ENCODE measurements at places on chromosomes 7 and 10. TPM values are rescaled to one million over a fixed set of nuclear protein-coding genes. Genes with fewer than 3 reads are reported as not detected.

DNA sequence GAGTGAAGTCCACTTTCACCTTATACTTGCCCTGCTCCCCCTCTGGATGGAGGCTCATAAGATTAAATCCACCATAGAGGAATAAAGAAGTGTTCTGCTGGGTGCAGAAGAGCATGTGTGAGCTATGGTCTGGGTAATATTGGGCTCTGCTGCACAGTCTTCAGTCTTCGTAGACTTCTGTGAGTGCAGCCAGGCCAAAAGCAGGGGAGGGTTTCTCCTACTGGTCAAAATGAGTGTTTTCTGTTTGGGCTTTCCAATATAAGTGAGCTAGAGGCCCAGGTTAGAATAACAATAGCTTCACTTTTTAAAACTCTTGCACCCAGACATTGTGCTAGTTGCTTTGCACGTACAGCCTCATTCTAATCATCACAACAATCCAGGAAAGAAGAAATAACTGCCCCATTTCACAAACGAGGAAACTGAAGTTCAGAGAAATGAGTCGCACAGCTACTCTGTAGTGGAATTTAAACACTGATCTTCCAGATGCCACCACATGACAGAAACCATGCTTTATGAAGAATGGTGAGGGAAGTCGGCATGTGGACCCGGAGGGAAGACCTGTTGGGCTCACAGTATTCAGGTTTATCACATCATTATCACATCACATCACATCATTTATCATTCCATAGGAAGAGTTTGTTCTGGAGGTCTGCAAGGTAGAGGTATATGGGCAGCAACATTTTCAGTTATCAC, 23.8 kb upstream of the MSMB start:
- no peak for DNase-seq
- H3K27me3 ChIP-seq: peaks cover 11% of the 10 kb centered on the region
- H3K36me3 ChIP-seq: no peaks in the 10 kb centered on the region
- no peak overlapping the region for H3K27ac ChIP-seq
- peaks cover 14% of the 10 kb centered on the region for H3K4me1 ChIP-seq
- no peak overlapping the region for H3K4me3 ChIP-seq

Gene DNAH11
- total RNA-seq: 0.45 TPM

DNA sequence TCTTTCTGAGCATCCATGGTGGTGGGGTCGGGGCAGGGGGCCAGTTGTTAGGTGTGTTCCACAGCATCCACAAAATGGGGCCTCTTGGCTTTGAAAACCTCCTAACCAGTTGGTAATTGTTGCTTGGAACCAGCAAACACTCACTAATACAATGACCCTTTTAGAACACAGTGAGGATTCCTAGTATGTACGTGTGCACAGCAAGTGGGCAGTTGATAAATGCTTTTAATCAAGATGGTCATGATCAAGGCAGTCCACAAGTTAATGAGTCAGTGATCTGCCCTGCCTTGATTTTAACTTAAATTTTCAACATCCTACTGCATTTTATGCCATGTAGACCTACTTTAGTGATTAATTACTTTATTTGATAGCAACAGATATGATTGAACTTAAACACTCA, 103.1 kb downstream of the ETV1 start:
- H3K27ac ChIP-seq: no peak overlapping the region
- no peaks in the 10 kb centered on the region for H3K36me3 ChIP-seq
- H3K27me3 ChIP-seq: no peaks in the 10 kb centered on the region
- no peak for DNase-seq
- H3K4me1 ChIP-seq: no peaks in the 10 kb centered on the region

DNA sequence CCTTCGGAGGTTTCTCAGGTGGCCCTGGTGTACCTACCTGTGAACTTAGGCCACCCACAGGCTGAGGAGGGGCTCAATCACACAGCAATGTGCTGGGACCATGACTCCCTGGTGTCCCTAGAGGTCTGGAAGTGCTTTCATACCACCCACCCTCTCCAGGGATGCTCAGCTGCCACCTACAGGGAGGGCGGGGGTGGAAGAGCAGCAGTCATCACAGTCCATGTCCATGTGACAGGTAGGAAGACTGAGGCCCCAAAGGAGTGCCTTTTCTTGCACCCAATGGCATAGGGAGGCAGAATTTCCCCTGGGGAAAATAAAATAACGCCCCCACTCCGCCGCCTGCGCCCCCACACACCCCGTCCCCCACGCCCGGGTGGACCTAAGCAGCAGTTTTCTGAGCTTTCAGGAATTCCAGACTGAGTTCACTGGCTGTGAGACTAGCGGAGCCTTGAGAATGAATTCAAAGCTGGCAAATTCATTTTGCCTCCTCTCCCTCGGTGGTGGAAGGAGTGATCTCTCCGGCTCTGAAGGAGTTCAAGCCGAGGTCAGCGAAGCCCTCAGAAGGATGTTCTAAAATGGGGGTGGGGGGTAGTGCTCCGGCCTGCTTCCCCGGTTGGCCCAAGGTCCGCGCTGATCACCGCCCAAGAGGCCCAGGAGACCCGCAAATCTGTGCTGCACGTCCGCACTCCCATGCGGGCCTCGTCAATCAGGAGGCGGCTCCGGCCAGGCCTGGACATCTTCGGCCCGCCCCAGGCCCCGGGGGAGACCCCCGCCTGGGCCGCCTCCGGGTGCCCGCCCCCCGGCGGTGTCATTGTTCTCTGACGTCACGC, 2.1 kb upstream of the ZMIZ1 start:
- no peaks in the 10 kb centered on the region for H3K36me3 ChIP-seq
- no peak overlapping the region for H3K27ac ChIP-seq
- H3K4me3 ChIP-seq: peak overlapping the region; percentile 86

DNA sequence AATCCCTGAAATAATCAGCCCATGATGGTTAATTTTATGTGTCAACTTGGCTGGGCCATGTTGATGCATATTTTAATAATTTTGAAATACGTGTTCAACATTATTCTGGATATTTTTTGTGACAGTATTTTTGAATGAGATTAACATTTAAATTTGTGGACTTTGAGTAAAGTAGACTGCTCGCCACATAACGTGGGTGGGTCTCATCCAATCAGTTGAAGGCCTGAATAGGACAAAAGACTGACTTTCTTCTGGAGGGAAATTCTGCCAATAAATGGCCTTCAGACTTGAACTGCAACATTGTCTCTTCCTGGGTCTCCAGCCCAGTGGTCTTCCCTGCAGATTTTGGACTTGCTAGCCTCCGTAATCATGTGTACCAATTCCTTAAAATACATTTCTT, 53.6 kb upstream of the BICC1 start:
- DNase-seq: no peak
- no peaks in the 10 kb centered on the region for H3K4me1 ChIP-seq
- H3K4me3 ChIP-seq: no peak overlapping the region
- H3K27ac ChIP-seq: no peak overlapping the region
- H3K27me3 ChIP-seq: peaks cover 3% of the 10 kb centered on the region

Gene CEP55
- total RNA-seq: 45.7 TPM

GRCh38 chr10:76085002-76085816, 653.8 kb downstream of the LRMDA start:
- H3K4me1 ChIP-seq: no peaks in the 10 kb centered on the region
- H3K4me3 ChIP-seq: no peak overlapping the region
- peaks cover 21% of the 10 kb centered on the region for H3K27me3 ChIP-seq

DNA sequence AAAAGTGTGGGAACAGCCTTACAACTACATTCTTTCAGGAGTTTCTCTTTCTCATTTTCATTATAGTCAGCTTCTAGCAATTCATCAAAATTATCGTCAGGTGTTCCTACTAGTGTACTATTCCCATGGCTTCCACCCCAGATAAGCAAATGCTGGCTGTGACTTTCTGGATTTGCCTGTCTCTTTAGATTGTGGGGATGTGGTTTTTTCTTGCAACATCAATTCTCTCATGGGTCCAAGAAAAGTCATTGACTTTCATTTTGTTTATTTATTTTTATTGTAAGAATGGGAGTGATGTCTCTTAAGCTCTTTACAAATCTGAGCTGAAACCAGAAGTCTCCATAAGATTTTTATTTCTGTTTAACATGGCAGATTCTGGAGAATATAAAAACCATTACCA, 349.7 kb upstream of the SEMA3C start:
- no peaks in the 10 kb centered on the region for H3K27me3 ChIP-seq
- H3K36me3 ChIP-seq: no peaks in the 10 kb centered on the region
- H3K27ac ChIP-seq: no peak overlapping the region
- DNase-seq: no peak
- no peak overlapping the region for H3K4me3 ChIP-seq
- H3K4me1 ChIP-seq: no peaks in the 10 kb centered on the region

Gene SLC26A5
- total RNA-seq: not detected

Gene STEAP4
- total RNA-seq: not detected

Gene SLC26A3
- total RNA-seq: not detected

DNA sequence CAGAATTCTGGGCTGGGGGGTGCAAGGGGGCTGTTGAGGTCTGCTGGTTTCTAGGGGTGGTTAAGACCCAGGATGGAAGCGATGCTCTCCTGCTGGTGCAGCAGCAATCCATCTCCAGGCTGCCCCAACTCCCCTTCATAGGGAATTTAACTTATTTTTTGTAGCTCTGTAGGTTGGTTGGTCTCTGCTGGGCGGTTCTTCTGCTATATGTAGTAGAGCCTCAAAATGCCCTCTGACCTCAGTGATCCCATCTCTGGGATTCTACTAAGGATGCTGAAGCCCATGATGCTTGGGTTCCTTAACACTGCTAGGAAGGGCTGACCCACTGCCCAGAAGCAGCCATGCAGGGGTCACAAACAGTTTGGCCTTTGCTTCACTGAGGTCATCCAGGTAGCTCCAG, 49.2 kb downstream of the LRRC20 start:
- no peaks in the 10 kb centered on the region for H3K36me3 ChIP-seq
- no peak overlapping the region for H3K27ac ChIP-seq
- DNase-seq: peak; percentile 39
- H3K27me3 ChIP-seq: no peaks in the 10 kb centered on the region
- H3K4me3 ChIP-seq: no peak overlapping the region

Gene GAD2
- total RNA-seq: not detected

DNA sequence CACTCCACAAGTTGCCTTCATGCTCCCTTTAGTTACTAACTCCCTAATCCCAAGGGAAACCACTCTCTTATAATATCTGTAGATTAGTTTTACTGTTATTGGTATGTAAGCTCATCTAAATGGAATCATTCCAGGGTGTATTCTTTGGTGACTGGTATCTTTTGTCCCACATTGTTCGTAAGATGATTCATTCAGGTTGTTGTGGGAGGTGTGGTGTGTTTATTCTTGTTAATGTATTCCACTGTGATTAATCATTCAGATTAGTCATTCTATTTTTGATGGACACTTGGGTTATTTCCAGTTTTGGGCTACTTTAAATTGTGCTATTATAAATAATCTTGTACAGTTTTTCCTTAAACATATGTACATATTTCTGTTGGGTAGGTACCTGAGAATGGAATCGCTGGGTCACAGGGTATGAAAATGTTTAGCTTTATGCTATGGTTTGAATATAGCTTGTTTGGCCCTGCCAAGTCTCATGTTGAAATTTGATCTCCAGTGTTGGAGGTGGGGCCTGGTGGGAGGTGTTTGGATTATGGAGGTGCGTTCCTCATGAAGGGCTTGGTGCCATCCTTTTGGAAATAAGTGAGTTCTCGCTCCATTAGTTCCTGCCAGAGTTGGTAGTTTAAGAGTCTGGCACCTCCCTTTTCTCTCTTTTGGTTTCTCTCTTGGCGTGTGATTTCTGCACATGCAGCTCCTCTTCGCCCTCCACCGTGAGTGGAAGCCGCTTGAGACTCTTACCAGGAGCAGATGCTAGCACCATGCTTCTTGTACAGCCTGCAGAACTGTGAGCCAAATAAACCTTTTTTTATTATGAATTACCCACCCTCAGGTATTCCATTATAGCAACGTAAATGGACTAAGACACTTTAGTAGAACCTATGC, 13.8 kb downstream of the BTRC start:
- DNase-seq: no peak
- peaks cover 16% of the 10 kb centered on the region for H3K4me1 ChIP-seq
- H3K27ac ChIP-seq: no peak overlapping the region
- H3K4me3 ChIP-seq: no peak overlapping the region
- H3K36me3 ChIP-seq: no peaks in the 10 kb centered on the region
- no peaks in the 10 kb centered on the region for H3K27me3 ChIP-seq

Gene VOPP1
- total RNA-seq: 244 TPM

- H3K4me1 ChIP-seq: no peaks in the 10 kb centered on the region
- H3K27ac ChIP-seq: no peak overlapping the region
- no peak overlapping the region for H3K4me3 ChIP-seq
- H3K36me3 ChIP-seq: peaks cover 5% of the 10 kb centered on the region
These were observed 72.1 kb upstream of the SLC13A1 start for GRCh38 chr7:123271856-123272255.

Gene PAXIP1
- 19.3 TPM for total RNA-seq

- no peak for DNase-seq
- no peaks in the 10 kb centered on the region for H3K36me3 ChIP-seq
- H3K4me3 ChIP-seq: peak overlapping the region; percentile 87
- peak overlapping the region; percentile 92 for H3K27ac ChIP-seq
- H3K4me1 ChIP-seq: peaks cover 16% of the 10 kb centered on the region
These were observed 12.0 kb upstream of the EBLN1 start for GRCh38 chr10:22229802-22230157.

- DNase-seq: no peak
- no peak overlapping the region for H3K27ac ChIP-seq
These were observed 13.0 kb upstream of the CHST15 start for GRCh38 chr10:124106241-124106879.

Gene ACTL6B
- not detected for total RNA-seq

- no peaks in the 10 kb centered on the region for H3K27me3 ChIP-seq
- peak overlapping the region; percentile 99 for H3K27ac ChIP-seq
- DNase-seq: no peak
- H3K4me1 ChIP-seq: peaks cover 29% of the 10 kb centered on the region
- H3K4me3 ChIP-seq: peak overlapping the region; percentile 97
These were observed 41.6 kb downstream of the HK1 start for GRCh38 chr10:69319841-69320316.

Gene SPDYE16
- total RNA-seq: 0.76 TPM

DNA sequence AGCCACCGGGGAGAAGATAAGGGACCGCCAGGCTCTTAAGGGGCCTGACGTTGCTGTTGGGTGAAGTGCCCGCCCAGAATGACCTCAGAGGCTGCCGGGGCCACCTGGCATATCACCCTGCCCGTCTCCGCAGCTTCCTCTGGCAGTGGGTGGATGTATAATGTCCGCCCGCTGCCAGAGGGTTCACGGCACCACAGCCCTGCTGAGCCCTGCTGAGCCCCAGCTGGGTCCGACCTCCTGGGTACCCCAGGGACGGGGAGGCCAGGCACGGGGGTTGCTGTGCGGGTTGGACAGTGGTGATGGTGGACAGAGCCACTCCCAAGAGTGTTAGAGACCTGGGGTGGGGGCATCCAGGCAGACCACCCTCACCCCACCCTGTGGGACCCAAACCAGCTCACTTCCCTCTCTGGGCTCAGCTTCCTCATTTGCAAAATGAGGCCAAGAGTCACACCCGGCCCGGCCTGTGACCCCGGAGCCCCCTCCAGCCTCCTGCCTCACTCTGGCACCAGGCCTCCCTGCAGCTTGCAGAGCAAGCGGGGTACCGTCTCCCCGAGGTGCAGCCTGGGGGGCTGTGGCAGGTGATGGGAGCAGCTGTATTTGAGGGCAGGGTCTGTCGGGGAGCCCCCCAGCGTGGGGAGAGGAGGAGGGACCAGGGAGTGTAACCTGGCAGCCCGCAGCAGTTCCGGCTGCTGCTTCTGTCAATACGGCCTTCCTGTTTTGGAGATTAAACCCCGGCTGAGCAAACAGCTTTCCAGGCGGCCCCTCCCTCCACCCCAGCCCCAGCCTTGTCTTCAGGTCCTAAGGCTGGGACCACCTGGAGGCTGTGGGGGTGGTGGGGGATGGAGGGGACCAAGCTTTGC, 8.4 kb upstream of the LFNG start:
- H3K4me3 ChIP-seq: peak overlapping the region; percentile 41
- peak overlapping the region; percentile 80 for H3K27ac ChIP-seq
- no peak for DNase-seq
- H3K27me3 ChIP-seq: no peaks in the 10 kb centered on the region
- H3K36me3 ChIP-seq: no peaks in the 10 kb centered on the region

Data from natural killer cell treated with Interleukin-12 subunit alpha and Interleukin-12 subunit beta and Interleukin-15 and Interleukin-18, amount 100 ng/mL, for 72 hours (primary cell).